Adrenal gland (tissue), 19 donors: ENCODE measurements at places on chromosomes 5 and 9. TPM values are rescaled to one million over a fixed set of nuclear protein-coding genes. Genes with fewer than 3 reads are reported as not detected.

- no peaks in the 10 kb centered on the region for H3K4me1 ChIP-seq
- no peaks in the 10 kb centered on the region for H3K36me3 ChIP-seq
- H3K27ac ChIP-seq = no peak overlapping the region
- H3K27me3 ChIP-seq = no peaks in the 10 kb centered on the region
Observed at GRCh38 chr5:127101533-127101932, 28.2 kb upstream of the C5orf63 start.

The IRX2 gene
- total RNA-seq = 0.40 TPM

DNA sequence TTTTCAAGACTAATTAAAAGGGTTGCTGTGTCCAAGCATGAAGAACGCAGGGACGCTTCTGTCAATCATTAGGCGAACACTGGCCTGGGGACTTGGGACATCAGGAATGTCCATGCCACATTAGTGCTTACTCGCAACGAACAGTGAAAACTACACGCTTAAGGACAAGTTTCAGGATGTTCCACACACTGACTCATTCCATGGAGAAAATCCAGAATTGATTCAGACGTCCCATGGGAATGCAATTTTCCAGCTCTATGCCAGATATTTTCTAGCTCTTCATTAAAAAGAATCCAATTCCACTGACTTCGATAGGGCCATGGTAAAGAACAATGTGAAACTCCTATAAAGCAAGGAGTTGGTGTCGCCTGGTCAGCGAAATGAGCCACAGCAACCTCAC lies 98.2 kb downstream of the CAMSAP1 start:
- H3K4me1 ChIP-seq = no peaks in the 10 kb centered on the region
- no peak overlapping the region for H3K27ac ChIP-seq
- peaks cover 40% of the 10 kb centered on the region for H3K36me3 ChIP-seq
- H3K4me3 ChIP-seq = no peak overlapping the region

DNA sequence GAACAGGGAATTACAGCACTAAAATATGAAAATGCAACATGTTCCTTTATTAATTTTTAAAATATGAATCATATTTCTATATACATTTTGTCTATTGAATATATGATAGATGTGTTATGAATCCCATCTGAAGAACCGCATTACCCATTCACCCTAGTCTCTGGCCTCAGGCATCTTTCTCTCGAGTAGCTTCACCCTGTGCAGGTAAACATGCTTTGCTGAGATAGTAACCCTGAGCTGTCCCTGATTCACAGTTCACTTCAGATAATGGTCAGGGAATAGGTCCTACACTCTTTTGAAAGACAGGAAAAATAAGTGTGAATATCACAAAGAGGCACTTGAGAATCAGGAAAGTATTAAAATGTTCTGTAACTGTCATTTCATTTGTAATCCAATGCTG lies 766.8 kb downstream of the IRX1 start:
- no peak overlapping the region for H3K4me3 ChIP-seq
- H3K4me1 ChIP-seq = no peaks in the 10 kb centered on the region
- no peaks in the 10 kb centered on the region for H3K36me3 ChIP-seq
- no peaks in the 10 kb centered on the region for H3K27me3 ChIP-seq

GRCh38 chr5:87151547-87151946 lies 116.1 kb upstream of the RASA1 start:
- no peaks in the 10 kb centered on the region for H3K27me3 ChIP-seq
- H3K27ac ChIP-seq = no peak overlapping the region
- H3K4me1 ChIP-seq = peaks cover 5% of the 10 kb centered on the region
- no peaks in the 10 kb centered on the region for H3K36me3 ChIP-seq

DNA sequence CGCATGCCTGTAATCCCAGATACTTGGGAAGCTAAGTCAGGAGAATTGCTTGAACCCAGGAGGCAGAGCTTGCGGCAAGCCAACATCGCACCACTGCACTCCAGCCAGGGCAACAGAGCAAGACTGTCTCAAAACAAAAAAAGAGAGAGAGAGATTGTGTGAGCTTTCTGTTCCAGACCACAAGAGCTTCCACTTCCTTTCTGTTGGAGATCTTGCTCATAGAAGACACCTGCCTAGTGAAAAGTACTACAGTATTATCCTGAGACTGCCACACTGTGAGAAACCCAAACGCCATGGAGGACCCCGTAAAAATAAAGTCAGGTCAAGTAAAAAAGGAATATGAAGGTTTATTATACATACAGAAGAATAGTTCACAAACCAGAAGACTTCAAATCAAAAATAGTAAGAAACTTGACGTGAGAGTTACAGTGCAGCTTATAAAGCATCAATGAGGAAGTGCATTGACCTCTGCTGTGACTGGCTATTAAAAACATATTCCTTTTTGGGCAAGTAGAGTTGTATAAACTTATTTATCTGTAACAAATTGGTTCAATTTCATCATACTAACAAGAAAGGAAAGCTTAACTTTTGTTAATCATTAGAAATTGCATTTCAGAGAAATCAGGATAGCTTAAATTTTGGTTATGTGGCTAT lies 4.3 kb upstream of the EMB start:
- H3K4me1 ChIP-seq = peaks cover 9% of the 10 kb centered on the region
- no peaks in the 10 kb centered on the region for H3K27me3 ChIP-seq
- no peak overlapping the region for H3K4me3 ChIP-seq
- no peak for DNase-seq
- H3K36me3 ChIP-seq = no peaks in the 10 kb centered on the region

DNA sequence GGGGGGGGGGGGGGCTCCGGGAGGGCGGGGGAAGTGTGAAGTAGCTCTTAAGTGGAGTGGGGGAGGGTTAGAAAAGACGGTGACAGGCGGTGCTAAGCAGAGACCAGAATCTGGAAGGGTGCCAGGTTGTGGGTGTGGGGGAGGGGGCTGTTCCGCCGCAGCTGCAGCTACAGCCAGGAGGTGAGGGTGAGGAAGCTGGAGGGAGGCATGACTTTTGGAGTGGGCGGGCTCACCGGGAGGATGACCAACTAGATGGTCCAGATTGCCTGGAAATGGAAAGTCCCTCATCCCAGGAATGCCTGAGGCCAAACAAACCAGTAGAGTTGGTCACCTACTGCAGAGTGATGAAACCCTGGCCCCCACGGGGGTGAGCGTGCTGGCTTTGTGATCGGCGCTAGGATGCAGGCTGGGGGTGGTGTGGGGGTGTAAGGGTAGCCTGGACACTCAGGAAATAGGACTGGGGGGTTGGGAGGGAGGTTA lies 158.1 kb upstream of the SHB start:
- no peaks in the 10 kb centered on the region for H3K36me3 ChIP-seq
- peaks cover 14% of the 10 kb centered on the region for H3K27me3 ChIP-seq
- peak; percentile 38 for DNase-seq
- no peaks in the 10 kb centered on the region for H3K4me1 ChIP-seq

DNA sequence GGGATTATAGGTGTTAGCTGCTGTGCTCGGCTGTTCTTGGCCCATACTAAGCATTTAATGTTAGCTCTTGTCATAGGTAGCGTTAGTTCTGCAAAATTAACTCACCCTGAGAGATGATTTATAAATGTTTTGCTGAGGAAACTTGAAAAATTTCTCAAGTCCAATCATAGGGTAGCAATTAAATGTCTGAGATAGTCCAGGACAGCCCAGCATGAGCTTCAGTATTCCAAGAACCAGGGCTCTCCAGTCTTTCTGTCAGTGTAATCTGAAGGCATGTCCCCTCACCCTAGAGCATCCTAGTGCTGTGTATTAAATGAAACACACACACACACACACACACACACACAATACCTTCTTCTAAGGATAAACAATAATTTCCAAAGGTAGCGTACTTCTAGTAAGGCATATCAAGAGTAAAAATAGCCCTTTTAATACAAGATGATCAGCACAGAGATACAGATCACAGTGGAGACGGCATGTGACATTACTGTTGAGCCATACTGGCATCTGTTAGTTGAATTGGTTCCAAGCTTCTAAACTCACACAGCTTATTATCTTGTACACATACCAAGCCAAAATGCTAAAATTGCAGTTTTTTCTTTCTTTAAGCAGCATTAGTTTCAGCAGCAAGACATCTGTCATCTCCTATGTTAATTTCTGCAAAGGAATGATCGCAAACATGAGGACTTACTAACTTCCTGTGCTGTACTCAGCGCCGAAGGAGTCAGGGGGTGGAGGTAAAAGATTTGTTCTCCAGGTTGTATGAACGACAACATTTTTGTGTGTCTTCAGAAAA lies 46.3 kb upstream of the JMY start:
- no peak overlapping the region for H3K27ac ChIP-seq
- no peak overlapping the region for H3K4me3 ChIP-seq
- no peaks in the 10 kb centered on the region for H3K36me3 ChIP-seq
- no peaks in the 10 kb centered on the region for H3K27me3 ChIP-seq
- DNase-seq = no peak

DNA sequence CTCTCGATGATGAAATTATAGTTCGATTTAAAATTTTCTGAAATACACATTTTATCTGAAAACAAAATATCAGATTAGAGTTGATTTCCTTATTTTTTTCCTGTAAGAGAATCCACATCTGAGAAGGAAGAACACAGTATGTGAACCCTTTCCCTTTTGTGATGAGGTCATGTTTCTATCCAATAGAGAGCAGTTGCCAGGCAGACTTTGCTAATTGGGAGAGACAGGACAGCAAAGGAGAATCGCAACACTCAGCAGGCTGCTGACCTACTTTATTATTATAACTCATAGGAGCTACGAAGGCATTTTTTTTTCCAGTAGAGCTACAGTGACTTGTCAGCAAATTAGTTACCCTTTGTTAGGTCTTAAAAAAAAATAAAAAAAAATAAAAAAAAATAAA lies 242.1 kb downstream of the HCN1 start:
- peak; percentile 76 for DNase-seq
- H3K27ac ChIP-seq = no peak overlapping the region
- H3K4me1 ChIP-seq = no peaks in the 10 kb centered on the region
- H3K4me3 ChIP-seq = no peak overlapping the region

The ARSI gene
- total RNA-seq = 0.96 TPM

DNA sequence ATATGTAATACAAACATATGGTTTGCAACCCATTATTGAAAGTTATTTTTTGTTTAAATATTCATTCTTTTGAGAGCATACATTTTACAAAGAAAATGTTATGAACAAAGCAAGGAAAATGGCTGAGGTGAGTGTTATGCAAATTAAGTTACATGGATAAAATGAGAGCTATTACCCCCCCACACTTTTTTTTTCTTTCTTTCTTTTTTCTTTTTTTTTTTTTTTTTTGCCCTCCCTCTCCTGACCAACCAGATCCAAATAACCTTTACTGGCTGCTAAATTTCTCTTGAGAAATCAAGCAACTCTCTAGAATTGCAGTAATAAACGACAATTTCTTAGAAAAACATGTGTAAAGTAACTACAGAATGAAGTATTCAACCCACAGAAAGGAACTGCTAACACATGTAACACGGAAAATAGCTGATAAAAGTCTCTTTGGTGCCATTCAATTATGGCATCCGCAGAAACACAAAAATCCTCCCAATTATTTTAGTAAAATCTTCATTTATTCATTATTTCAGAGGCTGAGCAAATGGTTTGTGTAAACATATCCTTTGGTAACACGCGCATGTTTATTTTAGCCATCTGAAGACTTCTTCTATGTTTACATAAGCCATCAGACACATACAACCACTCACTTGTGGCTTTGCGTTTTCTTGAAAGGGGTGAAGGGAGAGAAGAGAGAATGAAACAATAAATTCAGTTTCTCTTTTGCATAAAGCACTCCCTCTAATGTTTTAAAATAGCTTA lies 216.1 kb downstream of the NFIB start:
- no peak overlapping the region for H3K4me3 ChIP-seq
- peaks cover 9% of the 10 kb centered on the region for H3K4me1 ChIP-seq
- H3K27ac ChIP-seq = no peak overlapping the region
- no peaks in the 10 kb centered on the region for H3K36me3 ChIP-seq
